ENCODE measurements at places on chromosomes 11 and 22.

- DNase-seq, result no peak
Measured at GRCh38 chr11:13338019-13338426, 60.4 kb downstream of the BMAL1 start.

DNA sequence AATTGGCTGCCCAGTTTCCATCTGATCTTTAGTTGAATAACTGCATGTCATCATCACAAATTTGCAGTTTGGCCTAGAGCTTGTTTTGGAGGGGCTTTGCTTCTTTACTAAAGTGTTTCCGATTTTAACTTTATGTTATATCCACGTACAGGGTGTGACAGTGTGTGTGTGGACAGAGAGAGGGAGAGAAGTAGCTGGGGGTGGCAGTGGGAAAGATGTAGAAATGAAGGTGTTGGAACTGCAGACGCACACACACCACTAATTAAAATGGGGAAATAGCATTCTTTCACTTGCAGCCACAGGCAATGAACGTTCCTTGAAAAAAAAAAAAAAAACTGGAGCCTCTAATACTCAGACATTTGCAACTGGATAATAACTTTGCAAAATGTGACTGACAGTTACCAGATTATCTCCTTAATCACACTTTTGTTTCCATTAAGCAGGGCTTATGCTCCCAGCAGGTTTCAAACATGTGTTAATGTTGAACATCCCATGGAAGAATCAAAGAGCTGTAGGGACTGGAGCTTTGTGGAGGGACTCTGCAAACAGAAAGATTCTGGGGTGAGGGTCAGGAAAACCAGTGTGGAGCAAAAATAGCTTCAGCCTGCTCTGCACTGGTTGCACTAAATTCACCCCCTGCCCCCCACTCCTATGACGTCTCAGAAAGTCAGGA lies 238.1 kb upstream of the TENM4 start:
- no peak for DNase-seq

GRCh38 chr11:9738116-9738515 lies 74.2 kb downstream of the SWAP70 start:
- DNase-seq, result no peak

DNA sequence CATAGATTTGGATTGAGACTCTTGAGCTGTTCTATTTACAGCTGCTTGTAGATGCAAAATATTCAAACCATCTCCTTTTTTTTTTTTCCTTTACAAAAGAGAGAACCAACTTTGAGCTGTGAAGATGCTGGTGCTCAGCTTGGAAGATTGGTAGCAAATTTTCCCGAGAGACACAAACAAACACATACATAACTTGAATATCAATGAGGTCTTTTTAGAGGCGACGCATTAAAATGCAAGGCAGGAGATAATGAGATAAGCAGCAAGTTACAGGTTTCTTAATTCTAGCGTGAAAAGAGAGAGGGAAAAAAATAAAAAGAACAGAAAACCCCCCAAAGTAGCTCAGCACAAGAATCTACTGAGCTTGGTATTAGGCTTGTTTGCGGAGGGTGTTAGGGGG lies 247.0 kb upstream of the SORL1-AS1 start:
- no peak for DNase-seq

GRCh38 chr22:21754523-21754922 lies 18.9 kb upstream of the YPEL1 start:
- no peak for DNase-seq

GRCh38 chr22:44622147-44622427 lies 79.9 kb upstream of the PRR5 start:
- DNase-seq, result no peak

DNA sequence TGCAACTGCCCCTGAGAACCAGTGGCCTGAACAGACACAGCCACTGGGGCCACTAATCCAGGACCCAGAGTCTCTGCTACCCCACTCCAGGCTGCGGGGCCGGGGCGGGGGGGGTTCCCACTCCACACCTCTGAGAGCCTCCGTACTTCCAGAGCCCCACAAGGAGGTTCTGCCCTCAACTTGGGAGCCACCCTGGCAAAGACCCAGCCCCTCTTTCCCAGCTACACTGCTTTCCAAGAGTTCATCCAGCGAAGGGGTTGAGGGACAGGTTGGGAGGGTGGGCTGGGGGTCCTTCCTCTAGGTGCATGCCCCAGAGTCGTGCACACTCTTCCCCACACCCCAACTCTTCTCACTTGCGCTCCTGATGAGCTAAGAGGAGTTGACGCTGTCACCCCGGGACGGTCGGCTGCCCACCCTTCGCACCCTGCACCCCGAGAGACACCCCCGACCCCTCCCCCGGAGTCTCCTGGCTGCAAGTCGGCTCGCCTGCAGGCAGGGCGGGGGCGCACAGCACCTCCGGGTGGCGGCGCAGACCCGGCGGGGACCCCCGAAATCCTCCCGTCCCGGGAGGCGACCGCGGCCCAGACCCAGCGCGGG lies 531 bp downstream of the RAB3IL1 start:
- DNase-seq, result no peak

DNA sequence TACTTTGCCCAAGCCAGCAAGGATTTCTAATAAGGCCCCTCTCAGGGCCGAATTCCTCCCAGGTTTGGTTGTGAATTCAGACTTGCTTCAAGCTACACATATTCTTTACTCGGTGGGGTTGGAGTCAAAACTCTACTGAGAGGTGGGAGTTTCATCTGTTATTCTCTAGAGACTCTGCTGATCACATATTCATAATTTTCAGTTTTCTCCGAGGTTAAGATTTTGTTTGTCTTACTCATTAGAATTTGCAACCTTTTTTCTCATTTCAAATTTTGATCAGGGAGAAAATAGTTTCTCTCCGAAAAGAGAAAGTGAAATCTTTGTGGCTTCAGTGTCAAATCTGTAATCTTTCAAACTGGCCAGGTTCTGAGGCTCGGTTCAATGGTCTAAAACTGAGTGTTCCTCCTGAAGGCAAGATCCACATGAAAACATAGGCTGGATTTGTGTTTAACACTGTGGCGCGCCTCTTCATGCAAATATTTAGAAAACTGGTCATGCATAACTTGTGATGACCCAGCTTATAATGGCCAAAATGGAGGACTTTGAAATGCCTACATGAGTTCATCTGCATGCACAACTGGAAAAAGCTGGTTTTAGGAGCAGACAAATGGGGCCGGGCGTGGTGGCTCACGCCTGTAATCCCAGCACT lies 21.5 kb upstream of the GSTP1 start:
- no peak for DNase-seq

- DNase-seq, result no peak
Measured at GRCh38 chr11:72696866-72697700, 22.9 kb upstream of the PDE2A start.

DNA sequence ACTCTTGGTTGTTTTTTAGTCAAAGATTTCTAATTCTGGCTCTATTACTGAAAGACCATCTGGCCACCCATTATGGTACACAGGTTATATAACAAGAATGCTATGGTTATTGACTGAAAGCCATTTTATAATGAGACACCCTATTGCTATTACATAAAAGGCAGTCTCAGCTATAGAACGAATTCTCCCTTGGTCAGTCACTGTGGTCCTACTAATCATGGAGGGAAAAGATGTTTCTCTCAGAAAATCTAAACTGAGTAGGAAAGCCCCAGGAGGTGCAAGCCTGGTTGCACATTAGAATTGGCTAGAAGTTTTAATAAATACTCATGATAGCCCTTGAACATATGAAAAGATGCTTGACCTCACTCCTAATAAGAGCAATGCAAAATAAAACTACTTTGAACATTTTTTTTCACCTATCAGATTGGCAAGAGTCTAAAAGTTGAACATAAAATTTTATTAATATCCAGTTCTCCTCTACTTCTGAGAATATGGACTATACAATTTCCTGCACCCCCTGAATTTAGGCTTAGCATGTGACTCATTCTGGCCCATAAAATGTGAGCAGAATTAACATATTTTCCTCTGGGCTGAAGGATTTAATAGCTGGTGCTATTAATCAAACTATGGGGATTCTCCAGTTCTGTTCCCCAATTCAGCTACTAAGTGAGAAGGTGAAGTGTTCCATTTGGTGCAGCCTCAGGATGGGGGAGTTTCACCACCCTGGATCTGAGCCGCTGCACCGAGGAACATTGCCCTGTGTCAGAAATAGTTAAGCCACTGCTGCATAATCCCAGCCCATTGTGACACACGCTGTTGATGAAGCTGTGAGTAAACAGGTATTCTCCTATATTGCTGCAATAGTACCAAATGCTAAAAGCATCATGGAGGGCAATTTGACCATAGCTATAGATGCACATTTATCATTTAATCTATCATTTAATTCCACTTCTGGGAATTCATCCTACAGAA lies 11.5 kb upstream of the CRKL start:
- no peak for DNase-seq

GRCh38 chr11:119806064-119806915 lies 77.3 kb upstream of the NECTIN1 start:
- no peak for DNase-seq

DNA sequence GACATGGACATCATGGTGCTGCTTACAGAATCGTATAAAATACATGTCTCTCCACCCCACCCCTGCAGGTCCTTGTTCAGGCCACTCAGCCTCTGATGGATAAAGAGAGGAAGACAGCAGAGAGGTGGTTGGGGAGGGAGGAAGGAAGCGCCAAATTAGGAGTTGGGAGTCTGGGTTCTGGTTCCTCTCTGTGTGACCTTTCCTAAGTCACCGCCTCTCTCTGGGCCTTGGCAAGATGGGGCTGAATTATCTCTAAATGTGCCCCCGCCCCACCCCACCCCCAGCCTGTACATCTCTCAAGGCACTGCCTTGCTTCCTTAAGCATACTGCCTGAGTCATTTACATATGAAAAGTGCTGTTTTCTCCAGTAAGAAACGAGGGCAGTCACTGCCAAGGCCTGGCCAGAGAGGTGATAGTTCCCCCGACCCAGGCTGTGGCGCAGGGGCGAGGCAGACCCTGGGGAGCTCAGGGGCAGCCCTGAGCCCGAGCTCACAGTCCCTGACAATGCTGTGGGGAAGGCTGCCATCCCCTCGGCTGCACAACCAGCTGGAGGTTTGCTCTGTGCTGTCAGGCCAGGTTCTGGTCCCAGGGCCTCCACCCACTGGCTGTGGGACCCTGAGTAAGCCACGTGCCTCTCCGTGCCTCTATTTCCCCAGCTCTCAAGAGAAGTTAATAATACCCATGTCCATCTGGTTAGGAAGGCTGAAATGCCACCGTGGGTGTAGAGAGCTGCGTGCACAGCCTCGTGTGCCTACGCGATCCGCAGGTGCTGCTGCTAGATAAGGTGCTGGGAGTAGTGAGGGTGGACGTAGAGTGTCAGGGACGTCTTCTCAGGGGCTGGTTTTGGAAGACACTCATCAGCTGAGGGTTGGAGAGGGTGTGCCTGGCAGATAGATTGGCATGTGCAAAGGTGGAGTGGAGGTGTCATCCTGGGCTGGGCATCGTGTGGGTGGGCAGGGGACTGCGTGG lies 55.3 kb downstream of the CACNA1I start:
- DNase-seq, result no peak

DNA sequence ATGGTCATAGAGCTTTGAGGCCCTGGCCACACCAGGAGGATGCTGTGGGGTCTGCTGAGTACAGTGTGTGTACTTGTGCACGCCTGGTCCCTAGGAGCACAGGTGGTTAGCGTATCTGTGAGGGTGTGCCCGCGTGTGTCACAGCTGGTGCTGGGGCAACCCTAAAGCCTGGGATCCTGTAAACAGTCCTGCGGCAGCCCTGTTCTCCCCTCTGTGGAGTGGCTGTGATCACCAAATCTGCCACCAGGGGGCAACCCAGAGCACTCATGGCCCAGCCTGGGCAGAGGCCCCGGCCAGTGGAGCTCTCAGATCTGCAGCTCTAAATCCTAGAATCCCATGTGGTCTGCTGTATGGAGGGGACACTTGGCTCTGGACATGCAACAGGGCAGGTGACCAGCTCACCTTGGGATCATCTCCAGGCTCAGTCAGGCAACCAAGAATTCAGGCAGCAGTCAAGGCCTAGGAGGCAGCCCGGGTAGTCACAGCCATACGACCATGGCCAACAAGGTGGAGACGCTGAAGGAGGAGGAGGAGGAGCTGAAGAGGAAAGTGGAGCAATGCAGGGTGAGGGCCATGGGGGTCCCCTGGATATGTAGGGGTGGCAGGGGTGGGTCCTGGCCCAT lies 3.9 kb downstream of the SH3BP1 start:
- peak; percentile 71 for DNase-seq

DNA sequence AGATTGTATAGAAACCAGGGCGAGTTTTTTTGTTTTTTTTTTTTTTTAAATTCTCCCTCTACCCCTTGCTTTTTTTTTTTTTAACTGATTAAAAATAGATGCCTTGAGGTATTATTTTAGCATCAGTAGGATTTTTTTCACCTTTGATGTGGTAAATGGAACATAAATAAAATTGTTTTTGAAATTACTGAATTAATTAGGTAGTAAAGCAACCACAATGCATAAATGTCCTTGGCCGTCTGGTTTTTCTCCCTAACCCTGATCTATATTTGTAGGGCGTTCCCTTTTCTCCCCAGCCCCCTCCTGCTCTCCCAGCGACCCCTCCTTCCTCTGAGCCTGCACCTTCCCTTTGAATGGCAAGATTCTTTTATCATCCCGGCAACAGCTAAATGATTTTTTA lies 107.8 kb downstream of the ZBTB16 start:
- DNase-seq, result no peak

- DNase-seq, result no peak
Measured at GRCh38 chr22:28015046-28015425, 96.0 kb upstream of the PITPNB start.

DNA sequence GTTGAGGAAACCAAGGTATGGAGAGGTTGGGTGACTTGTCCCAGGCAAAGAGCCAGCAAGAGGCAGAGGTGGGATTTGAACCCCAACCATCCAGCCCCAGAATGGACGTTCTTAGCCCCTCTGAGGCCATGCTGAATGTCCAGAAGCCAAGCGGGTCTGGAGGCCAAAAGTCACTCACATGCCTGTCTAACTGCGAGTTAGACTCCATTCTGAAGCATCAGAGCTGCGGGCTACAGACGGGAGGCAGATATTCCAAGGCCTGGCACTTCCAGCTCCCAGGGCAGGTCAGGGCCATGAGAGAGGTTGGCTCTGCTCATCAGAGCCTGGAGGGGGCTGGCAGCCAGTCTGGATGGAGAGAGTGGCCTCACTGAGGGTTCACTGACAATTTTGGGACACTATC lies 616.5 kb downstream of the BRD1 start:
- no peak for DNase-seq

DNA sequence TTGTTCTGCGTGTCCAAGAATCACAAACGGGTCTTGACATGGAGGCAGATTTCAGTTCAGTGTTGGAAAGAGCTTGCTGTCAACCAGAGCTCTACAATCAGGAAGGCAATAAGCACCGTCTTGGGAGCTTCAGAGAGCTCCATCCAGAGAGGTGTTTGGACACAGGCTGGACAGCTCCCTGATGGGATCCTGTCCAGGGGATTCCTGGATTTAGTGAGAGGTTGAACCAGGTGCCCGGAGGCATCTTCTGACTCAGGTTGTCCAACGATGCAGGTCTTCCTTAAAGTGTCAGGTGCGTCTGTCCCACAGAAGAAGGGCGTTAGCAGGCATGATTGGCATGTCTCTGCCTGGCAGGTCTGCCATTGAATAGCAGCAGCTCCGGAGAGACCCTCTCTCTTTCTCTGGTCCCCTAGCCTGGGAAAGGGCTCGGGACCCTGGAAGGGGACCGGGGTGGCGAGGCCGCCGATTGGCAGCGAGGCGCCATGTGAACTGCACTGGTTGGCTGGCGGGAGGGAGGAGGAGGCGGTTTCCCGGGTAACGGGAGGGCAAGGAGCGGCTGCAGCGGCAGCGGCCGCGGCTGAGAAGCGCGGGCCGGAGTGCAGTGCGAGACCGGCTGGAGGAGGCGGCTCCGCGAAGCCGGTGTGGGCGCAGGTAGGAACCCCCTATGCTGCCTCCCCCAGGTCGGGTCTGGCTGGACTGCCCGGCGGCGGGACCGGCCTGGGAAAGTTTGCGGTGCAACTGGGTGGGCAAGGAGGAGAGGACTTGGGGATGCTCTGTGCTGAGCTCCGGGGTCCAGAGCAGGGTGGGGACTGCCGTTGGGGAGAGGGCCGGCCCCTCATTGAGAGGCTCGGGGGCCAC lies 104.1 kb upstream of the E2F8 start:
- DNase-seq, result no peak

All from activated CD8-positive, alpha-beta memory T cell treated with anti-CD3 and anti-CD28 coated beads for 4 hours (primary cell).